Calu3 (cell line): ENCODE measurements at places on chromosomes 16 and 17. TPM values are rescaled to one million over a fixed set of nuclear protein-coding genes. Genes with fewer than 3 reads are reported as not detected.

GRCh38 chr17:34131386-34131785 is 123.7 kb upstream of the CCL2 start:
- DNase-seq = no peak
- no peaks in the 10 kb centered on the region for H3K4me1 ChIP-seq
- H3K27me3 ChIP-seq = peaks cover 35% of the 10 kb centered on the region
- no peak overlapping the region for H3K27ac ChIP-seq
- no peak overlapping the region for H3K4me3 ChIP-seq
- no peaks in the 10 kb centered on the region for H3K36me3 ChIP-seq

CCL16 gene
- not detected in 2 replicates for total RNA-seq

RDM1 gene
- total RNA-seq = 6.2 and 6.5 TPM in 2 replicates

IGSF6 gene
- not detected in 2 replicates for total RNA-seq

UQCRC2 gene
- total RNA-seq = 328 and 343 TPM in 2 replicates

DNA sequence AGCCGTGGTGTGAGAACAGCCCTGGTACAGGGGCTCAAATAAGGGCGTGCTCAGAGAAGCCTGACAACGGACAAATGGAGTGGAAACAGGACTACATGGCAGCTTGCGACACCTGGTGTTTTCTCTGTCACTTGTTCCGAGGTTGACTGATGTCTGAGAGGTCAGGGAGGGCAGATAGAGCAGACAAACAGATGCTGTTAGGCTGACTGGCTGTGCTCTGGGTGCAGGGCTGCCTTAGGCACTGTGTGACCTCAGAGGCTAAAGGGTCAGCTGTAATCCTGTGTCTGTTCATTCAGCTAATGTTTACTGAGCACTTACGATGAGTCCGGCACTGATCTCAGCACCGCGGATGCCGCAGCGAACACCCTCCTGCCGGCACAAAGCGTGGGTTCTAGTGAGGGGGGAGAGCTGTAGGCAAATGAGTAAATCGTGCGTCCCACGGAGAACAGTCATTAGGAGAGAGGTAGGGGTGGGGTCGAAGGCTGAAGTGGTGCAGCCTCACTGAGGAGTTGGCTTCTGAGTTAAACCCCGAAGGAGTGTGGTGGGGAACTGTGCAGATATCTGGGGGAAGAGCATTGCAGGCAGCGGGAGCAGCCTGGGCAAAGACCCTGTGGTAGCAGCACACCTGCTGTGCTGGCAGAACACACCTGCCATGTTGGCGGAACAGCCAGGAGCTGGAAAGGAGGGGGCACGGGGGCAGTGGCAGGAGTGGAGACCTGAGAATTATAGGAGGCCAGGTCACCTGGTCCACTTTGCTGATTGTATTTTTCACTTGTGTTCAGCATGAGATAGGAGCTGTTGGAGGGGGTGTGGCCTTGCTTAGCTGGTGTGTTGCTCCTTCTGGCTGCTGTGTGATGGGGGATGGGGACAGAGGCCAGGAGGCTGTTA is 35.0 kb downstream of the GPT2 start:
- peaks cover 74% of the 10 kb centered on the region for H3K36me3 ChIP-seq
- H3K27me3 ChIP-seq = no peaks in the 10 kb centered on the region
- H3K27ac ChIP-seq = peak overlapping the region; percentile 35
- no peak overlapping the region for H3K4me3 ChIP-seq
- DNase-seq = no peak
- peaks cover 25% of the 10 kb centered on the region for H3K4me1 ChIP-seq

- no peak for DNase-seq
- H3K27me3 ChIP-seq = peaks cover under 1% of the 10 kb centered on the region
- H3K36me3 ChIP-seq = no peaks in the 10 kb centered on the region
- H3K27ac ChIP-seq = no peak overlapping the region
- no peak overlapping the region for H3K4me3 ChIP-seq
- no peaks in the 10 kb centered on the region for H3K4me1 ChIP-seq
Observed at GRCh38 chr16:69095193-69095592, 10.3 kb upstream of the HAS3 start.

DNA sequence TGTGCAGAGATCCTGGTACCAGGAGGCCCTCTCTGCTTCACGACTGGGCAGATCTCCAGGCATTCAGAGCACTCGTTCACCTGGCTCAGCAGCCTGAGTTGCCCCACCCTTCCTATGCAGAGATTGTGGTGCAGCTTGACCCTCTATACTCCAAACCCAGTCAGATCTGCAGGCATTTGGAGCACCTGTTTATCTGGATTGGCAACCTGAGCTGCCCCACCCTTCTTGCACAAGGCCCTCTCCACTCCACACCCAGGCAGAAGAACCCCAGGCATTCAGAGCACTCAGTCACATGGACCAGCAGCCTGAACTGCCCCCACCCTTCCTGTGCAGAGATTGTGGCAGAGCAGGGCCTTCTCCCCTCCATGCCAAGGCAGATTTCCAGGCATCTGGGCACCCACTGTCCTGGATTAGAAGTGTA is 88.4 kb upstream of the CDH5 start:
- H3K27ac ChIP-seq = peak overlapping the region; percentile 76
- peaks cover 52% of the 10 kb centered on the region for H3K4me1 ChIP-seq
- peak overlapping the region; percentile 34 for H3K4me3 ChIP-seq
- H3K36me3 ChIP-seq = peaks cover 10% of the 10 kb centered on the region

KLHL10 gene
- total RNA-seq = not detected in 2 replicates

RSKR gene
- total RNA-seq = 35.1 and 42.1 TPM in 2 replicates

ARSG gene
- total RNA-seq = 1.4 and 2.4 TPM in 2 replicates

GRCh38 chr17:21351366-21352065 is 24.6 kb upstream of the KCNJ12 start:
- no peaks in the 10 kb centered on the region for H3K36me3 ChIP-seq
- DNase-seq = no peak
- H3K4me3 ChIP-seq = no peak overlapping the region
- no peak overlapping the region for H3K27ac ChIP-seq
- no peaks in the 10 kb centered on the region for H3K4me1 ChIP-seq

MEIOC gene
- total RNA-seq = 3.5 and 4.7 TPM in 2 replicates

DNA sequence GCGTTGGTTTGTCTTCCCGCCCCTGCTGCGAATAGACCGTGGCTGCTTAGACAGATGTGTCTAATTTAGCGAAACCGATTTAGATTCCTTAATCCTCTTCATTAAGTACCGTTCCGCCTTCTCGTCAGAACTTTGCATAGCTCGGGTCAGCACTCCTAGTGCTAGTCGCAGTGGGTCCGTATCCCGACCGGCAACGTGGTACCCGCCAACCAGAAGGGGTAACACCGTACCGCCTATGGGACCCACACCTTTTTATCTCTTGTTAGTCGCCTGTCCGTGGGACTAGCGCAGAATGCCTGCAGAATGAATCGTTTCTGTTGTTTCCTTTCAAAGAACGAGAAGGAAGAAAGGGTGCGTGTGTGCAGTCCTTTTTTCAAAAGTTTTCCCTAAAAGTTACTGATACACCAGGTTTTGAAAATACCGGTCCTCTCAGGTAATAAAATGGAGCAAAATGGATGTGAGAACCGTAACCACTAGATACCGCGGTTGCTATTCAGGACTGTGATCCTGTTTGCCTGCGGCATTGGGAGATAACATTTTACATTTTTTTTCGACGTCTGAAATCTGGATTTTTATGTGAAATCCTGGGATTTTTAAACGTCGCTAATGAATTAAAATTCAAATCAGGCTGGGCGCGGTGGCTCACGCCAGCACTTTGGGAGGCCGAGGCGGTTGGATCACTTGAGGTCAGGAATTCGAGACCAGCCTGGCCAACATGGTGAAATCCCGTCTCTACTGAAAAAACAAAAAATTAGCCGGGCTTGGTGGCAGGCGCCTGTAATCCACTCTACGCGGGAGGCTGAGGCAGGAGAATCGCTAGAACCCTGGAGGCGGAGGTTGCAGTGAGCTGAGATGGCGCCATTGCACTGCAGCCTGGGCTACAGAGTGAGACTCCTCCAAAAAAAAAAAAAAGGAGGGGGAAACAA is 998 bp upstream of the SRSF1 start:
- peak overlapping the region; percentile 97 for H3K27ac ChIP-seq
- H3K4me3 ChIP-seq = peak overlapping the region; percentile 96
- H3K27me3 ChIP-seq = peaks cover 10% of the 10 kb centered on the region
- H3K36me3 ChIP-seq = peaks cover 49% of the 10 kb centered on the region
- peaks cover 22% of the 10 kb centered on the region for H3K4me1 ChIP-seq

DNA sequence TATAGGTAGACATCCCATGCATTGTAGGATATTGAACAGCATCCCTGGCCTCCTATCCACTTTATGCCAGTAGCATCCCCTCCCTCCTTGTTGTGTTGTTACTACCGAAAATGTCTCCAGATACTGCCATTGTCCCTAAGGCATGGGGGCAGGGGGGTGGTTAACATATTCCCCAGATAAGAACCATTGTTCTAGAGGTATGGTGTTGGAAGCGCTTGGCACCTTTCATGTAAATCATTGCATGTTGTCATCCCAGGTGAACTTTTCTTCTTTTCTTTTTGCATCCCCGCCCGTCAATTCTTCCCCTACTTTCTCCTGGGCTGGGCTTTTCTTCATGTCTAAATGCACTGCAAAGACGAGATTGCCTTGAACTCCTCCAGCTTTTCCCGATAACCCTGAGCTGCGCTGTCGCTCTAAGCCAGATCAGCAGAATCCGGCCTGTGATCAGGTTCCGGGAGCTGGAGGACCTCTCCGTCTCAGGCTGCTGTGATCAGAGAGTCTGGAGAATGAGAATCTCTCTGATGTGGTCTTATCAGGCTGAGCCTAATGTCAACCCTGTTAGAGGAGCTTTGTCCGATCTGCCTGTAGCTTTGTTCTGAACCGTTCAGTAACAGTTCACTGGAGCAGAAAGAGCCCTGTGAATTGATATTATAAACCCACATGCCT is 76.2 kb downstream of the RBFOX1 start:
- no peaks in the 10 kb centered on the region for H3K4me1 ChIP-seq
- no peak overlapping the region for H3K4me3 ChIP-seq
- H3K36me3 ChIP-seq = no peaks in the 10 kb centered on the region

TEX19 gene
- total RNA-seq = not detected in 2 replicates

DNA sequence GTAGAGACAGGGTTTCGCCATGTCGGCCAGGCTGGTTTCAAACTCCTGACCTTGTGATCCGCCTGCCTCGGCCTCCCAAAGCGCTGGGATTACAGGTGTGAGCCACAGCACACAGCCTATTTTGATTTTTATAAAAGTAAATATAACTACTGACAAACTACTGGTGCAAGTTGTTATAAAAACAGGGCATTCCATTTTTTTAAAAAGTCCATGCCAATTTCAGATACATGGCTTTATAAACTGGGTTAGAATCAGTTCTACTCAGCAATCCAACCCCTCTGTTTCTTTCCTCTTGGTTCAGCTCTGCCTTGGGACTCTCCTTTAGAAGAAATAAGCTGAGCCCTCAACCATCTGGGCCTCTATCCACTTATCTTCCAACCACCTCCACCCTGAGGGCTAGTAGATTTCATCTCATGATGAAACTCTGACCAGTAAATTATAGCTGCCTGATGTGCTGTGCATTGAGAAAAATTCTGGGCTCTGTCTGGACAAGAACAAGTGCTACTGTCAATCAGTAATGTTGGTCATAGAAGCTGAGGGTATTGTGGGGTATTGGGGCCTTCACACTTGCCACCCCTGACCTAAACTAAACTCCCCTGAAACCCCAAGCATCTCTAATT is 10.2 kb downstream of the RANBP10 start:
- DNase-seq = no peak
- H3K27me3 ChIP-seq = no peaks in the 10 kb centered on the region
- H3K36me3 ChIP-seq = peaks cover 4% of the 10 kb centered on the region
- H3K4me3 ChIP-seq = no peak overlapping the region
- H3K4me1 ChIP-seq = no peaks in the 10 kb centered on the region

ZPBP2 gene
- not detected in 2 replicates for total RNA-seq

- H3K27ac ChIP-seq = no peak overlapping the region
- H3K4me1 ChIP-seq = peaks cover 7% of the 10 kb centered on the region
- H3K36me3 ChIP-seq = no peaks in the 10 kb centered on the region
- DNase-seq = no peak
Observed at GRCh38 chr17:57607553-57608120, 137.5 kb downstream of the CCDC182 start.

- H3K4me1 ChIP-seq = peaks cover 38% of the 10 kb centered on the region
- peak overlapping the region; percentile 99 for H3K27ac ChIP-seq
- peak overlapping the region; percentile 91 for H3K4me3 ChIP-seq
- H3K36me3 ChIP-seq = peaks cover 86% of the 10 kb centered on the region
- DNase-seq = peak; percentile 47
Observed at GRCh38 chr17:75152922-75153779, 1.2 kb downstream of the JPT1 start.

TBC1D28 gene
- not detected in 2 replicates for total RNA-seq

- peaks cover 58% of the 10 kb centered on the region for H3K27me3 ChIP-seq
- H3K27ac ChIP-seq = no peak overlapping the region
- no peaks in the 10 kb centered on the region for H3K4me1 ChIP-seq
- no peak overlapping the region for H3K4me3 ChIP-seq
Observed at GRCh38 chr16:31367853-31368252, 12.9 kb downstream of the ITGAX start.

DNA sequence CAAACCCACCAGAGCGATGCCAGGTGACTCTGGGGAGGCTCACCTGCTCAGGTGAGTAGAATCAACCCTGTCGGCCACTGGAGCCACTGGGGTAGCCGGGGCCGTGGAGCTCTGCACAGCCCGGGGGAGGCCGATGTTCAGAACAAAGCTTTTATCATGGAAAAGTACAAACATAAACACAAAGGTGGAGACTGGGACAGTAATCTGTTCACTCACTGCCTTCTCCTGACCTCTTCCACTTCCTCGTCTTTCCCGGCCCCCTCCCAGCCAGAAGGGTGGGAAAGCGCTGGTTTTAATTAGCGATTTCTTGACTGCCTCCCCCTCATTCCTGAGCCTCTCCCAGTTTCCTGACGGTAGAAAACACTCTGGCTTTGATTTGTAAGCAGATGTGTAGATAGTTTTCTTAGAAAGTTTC is 9.8 kb upstream of the TEX19 start:
- H3K4me3 ChIP-seq = no peak overlapping the region
- no peak for DNase-seq
- peaks cover 11% of the 10 kb centered on the region for H3K4me1 ChIP-seq
- peaks cover 18% of the 10 kb centered on the region for H3K27me3 ChIP-seq

KCNAB3 gene
- total RNA-seq = 4.8 and 5.9 TPM in 2 replicates

ANKFN1 gene
- total RNA-seq = not detected in 2 replicates

C17orf78 gene
- not detected in 2 replicates for total RNA-seq

DNA sequence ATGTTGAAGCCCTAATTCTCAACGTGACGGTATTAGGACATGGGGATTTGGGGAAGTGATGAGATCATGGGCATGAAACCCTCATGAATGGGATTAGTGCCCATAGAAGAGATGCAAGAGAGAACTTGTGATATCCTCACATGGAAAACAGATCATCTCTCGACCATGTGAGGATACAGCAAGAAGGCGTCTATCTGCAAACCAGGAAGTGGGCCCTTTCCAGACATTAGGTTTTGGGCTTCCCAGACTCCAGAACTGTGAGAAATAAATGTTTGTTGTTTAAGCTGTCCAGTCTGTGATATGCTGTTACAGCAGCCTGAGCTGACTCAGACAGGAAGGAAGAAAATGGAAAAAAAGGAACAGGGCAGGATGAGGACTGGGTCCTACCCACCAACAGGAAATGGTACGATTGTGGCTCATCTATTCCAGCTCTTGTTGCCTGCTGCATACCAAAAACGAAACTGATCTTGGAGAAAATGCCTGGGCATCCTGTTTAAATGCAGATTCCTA is 21.9 kb upstream of the SSTR2 start:
- H3K36me3 ChIP-seq = no peaks in the 10 kb centered on the region
- no peak overlapping the region for H3K4me3 ChIP-seq
- peaks cover 32% of the 10 kb centered on the region for H3K27me3 ChIP-seq
- H3K27ac ChIP-seq = no peak overlapping the region
- no peaks in the 10 kb centered on the region for H3K4me1 ChIP-seq
- DNase-seq = no peak

SLFN13 gene
- 44.4 and 46.2 TPM in 2 replicates for total RNA-seq
